ENCODE measurements at places on chromosomes 6 and 20.
A peak's percentile ranks its signal among the peaks of the same experiment; 100 is the strongest.

GRCh38 chr6:139547122-139547776 is 172.8 kb upstream of the CITED2 start:
- no peak for DNase-seq

DNA sequence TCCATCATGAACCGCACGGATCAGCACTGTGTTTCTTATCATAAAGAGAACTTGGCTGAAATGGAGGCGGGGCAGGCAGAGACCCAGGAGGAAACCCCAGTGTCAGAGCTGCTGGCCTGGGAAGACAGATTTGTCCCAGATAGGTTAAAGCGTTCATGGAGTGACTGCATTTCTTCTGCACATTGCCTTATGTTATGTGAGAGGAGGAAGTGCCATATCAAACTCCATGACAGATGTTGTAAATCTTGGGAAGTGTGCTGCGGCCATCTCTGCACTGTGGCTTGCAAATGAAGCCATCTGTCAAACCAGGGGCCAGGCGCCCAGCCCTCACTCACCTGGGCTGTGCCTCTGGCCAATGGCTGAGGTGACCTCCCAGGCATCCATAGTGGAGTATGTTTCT is 163.0 kb downstream of the SLC24A3 start:
- no peak for DNase-seq

GRCh38 chr6:31225735-31226134 is 46.2 kb downstream of the HLA-C start:
- no peak for DNase-seq

- DNase-seq, result no peak
These were observed 1.1 kb downstream of the OSBPL2 start for GRCh38 chr20:62239278-62239879.

DNA sequence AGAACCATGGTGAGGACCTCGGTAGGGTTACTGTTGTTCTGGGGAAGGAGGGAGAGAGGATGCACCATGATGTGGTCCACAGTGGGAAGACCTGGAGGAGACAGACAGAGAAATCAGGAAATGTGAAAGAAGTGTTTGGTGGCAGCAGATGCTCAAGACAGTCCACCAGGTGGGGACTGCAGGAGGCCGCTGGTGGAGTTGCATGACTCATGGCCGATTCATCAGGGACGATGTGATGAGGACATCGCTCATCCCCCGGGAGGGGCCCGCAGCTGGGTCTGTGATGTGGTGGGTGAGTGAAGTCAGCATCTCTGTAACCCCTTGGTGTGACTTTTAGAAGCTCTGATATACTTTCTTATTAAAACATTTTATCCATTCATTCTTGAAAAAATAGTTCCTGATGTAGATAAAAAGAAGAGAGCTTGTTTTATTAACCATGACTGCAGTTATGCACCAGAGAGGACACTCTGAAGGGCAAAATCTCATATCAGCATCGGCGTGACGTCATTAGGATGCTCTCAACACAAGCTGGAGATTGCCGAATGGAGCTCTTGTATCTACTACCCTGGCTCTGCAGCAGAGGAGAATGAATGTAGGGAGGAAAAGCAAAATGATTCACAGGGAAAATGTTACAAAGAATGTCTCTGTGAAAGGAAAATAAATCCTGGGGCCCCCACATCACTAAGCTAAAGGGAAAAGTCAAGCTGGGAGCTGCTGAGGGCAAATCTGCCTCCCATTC is 71.2 kb downstream of the RAMACL start:
- peak; percentile 41 for DNase-seq

DNA sequence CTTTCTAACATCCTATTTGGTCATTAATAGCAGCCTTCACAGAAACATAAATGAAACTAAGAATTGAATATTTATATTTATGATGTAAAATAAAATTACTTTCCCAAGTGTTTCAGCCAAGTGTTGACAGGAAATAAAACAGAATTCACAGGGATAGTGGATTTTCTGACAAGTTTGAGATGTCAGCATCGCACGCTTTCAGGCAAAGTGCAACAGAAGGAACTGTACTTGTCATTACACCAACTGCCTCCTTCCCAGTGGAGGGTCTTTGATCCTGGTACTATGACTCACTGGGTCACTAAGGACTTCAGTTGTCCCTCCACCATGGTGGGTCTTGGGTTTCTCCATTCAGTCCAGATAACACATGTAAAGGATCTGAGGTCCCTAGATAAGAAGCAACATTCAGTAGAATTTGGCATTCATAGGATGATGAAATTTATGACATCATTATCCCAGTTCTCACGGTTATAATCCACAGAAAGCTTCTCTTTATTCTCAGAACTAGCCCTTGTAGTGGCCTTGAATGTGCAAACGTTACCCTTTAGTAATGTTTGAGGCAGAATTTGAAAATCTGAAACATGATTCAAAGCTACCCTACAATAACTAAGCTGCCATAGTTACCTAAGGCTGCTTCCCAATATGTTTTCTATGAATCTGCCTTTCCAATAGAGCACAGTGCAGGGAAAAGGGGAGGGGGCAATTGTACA is 3.8 kb upstream of the TNFAIP3 start:
- DNase-seq, result no peak

DNA sequence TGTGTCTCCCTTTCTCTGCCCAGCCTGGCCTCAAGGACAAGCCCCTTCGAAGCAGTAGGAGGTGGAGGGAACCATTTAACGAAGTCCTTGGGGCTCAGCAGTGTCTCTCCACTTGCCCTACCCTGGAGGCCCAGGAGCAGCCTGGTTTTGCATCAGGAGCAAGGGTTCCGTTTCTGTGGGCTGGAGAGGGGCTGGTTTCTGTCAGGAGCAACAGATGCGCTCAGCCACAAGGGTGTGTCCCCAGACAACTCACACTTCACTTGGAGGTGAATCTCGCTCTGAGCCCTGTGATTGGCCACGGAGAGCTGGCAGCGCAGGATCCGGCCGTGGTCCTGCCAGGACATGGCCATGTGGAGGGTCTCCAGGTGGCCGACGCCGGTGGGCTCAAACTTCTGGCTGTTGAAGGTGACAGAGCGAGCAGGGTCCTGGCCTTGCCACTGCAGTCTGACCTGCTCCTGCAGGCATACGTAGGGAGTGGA is 6.9 kb downstream of the SIGLEC1 start:
- no peak for DNase-seq

- DNase-seq, result no peak
These were observed 124.7 kb downstream of the SAMD5 start for GRCh38 chr6:147633191-147633590.

GRCh38 chr6:161220346-161220745 is 53.5 kb downstream of the AGPAT4 start:
- no peak for DNase-seq

GRCh38 chr20:46545077-46545826 is 5.2 kb downstream of the OCSTAMP start:
- no peak for DNase-seq

DNA sequence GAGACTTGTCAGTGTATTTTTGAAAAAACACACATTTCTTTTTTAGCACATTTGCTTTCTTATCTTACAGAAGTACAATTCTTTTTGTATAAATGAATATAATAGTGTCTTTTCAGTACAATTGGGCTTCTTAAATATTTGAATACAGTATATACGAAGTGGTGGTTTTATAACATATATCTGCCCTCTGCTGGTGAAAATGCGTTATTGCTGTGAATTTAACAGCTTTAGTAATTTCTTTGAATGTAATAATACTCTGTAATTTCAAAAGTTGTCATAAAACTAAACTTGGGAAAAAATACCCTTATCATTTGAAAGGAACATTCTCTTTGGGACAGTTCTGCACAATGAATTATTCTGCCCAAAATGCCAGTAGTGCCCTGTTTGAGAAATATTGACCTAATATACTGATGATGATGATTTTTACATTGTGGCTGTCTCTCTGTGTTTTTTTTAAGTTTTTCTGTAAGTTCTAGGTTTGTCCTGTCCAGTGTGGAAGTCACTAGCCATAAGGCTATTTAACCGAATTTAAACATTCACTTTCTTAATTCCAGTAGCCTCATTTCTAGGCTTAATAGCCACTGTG is 19.0 kb downstream of the SMAP1 start:
- no peak for DNase-seq

GRCh38 chr6:80742481-80742880 is 636.0 kb downstream of the BCKDHB start:
- no peak for DNase-seq

DNA sequence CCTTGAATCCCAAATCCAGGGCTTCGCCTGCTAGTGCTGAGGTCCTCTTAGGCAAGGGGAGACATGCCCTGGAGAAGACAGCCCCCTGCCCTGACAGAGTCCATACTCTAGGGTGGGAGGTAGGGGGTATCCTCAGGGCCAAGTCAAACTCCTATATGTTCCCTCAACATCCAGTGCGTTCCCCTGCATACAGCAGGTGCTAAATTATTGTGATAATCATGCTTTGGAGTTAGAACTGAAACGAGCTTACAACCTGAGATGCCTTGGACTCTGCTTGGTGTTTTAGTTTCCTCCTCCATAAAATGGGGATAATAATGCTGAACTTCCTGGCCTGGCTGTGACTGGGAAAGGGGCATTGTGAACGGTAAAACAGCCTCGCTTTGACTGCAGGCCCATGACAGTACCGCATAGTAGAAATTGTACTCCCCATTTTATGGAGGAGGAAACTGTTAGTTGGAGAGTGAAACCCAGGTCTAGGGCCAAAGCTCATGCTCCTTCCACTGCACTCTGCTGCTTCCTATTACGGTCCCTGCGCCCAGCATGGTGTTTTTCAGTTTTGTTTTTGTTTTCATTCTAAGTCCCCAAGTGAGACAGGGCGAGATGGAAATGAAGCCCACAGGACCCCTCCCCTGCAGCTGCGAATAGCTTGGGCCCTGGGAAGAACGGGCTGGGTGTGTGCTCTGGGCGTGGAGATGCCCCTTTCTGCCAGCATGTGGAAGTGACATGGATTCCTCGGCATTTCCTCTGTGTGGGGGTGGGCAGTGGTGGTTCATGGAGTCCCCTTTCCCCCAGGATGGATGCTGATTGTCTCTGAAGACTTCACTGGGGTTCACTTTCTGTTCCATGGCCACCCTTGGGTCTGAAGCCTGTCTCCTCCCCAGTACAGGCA is 162.5 kb downstream of the VEGFA start:
- DNase-seq, result peak; percentile 12

GRCh38 chr20:31698803-31699718 is 23.6 kb downstream of the BCL2L1 start:
- peak; percentile 67 for DNase-seq

- DNase-seq, result no peak
These were observed 112.2 kb upstream of the PREP start for GRCh38 chr6:105515054-105515453.

DNA sequence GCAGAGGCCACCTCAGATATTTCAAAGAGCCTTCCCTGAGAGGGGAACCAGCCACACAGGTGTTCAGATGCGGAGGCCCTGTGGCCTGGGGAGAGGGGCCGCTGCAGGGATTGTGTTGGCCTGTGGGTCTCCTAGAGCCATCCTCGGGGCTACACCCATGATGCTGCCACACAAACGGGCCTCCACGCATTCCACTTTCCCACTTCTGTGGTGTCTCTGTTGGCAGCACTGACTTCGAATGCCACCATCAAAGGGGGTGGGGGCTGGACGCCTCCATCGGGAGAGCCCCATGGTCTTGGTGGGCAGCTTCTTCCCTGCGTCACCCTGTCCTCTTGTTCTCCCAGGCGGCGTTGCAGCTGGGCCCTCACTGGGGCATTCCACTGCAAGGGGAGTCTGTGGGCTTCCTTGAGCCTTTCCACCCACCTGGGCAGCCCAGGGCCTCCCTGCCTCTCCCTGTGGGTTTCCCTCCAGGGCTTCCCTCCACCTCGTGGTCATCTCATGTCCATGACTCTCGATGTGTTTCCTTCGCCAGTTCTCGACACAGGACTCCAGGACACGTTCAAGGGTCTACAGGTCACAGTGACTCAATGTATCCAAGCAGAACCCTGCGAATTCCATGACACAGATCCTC is 145.5 kb downstream of the ERMARD start:
- DNase-seq, result no peak

- DNase-seq, result no peak
These were observed 118.4 kb downstream of the DTNBP1 start for GRCh38 chr6:15544321-15544900.

- DNase-seq, result no peak
These were observed 18.1 kb upstream of the EPHA7 start for GRCh38 chr6:93437491-93437890.

DNA sequence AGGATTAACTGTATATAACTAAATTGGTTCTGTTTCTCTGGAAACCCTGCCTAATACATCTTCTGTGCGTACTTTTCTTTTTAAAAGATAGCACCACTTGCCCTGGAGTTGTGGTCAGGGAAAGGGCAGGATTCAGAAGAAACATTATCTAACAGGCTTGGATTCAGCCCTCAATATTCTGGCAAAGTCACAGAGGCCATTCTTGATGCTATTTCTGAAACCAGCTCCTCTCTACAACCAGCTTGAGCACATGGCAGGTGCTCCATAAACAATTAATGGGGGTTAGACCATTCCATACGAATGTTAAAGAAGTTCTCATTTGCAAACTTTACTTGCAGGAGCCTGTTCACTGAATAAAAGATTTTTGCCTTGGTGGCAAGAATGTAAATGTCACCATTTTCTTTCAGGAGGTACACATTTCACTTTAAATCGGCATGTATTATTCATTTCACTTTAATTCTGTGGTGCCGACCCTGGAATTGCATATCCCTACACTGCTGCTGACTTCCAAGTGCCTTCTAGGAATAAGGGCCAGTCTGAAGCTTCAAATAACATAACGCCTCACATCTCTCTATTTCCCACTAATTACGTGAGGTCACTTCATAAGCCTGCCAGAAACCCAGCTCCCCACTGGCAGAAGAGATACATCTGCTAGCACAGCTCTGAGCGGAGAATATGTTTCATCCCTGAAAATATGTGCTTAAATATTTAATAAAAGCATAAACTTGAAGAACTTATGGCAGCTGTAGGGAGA is 248.7 kb downstream of the ADGRG6 start:
- no peak for DNase-seq

GRCh38 chr6:42292004-42292740 is 74.5 kb upstream of the MRPS10 start:
- no peak for DNase-seq

GRCh38 chr6:118865100-118865391 is 28.9 kb upstream of the ASF1A start:
- no peak for DNase-seq

GRCh38 chr6:100261486-100261885 is 203.2 kb downstream of the SIM1 start:
- DNase-seq, result no peak

DNA sequence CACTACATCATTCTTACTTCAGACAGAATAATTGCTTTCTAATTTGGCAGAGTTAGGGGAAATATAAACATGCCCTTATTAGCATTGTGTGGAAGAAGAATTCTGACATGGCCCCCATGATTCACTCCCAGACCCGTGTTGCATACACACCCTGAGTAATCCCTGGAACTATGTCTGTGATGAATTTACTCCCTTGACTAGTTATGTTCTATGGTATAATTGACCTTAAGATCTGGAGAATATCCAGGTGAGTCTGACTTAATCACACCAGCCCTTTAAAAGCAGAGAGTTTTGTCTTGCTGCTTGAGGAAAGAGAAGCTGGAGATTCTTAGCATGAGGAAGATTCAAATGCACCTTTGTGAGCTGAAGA is 262.9 kb downstream of the SOX4 start:
- no peak for DNase-seq

GRCh38 chr6:41579088-41579610 is 33.0 kb downstream of the FOXP4 start:
- no peak for DNase-seq
